ENCODE measurements at places on chromosomes 3 and 15.

- DNase-seq, result no peak
Observed at GRCh38 chr3:64917914-64918453, 230.2 kb upstream of the ADAMTS9 start.

DNA sequence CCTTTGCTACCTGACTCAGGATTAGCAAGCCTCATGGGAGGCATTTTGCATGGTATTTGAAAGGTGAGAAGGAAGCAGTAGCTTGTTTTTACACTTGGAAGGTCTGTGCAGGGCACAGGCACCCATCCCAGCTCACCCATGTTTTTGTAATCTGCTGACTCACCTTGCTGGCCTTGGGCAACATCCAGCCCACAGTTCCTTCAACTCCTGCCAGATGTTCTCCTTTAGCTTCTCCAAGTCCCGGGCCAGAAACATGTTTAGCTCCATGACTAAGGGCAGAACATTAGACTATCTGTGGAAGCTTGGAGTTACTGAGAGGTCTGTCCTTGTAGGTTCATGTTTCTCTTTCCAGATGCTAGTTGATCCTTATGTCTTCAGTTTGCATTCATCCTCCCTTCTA lies 12.4 kb upstream of the ZNF770 start:
- no peak for DNase-seq

DNA sequence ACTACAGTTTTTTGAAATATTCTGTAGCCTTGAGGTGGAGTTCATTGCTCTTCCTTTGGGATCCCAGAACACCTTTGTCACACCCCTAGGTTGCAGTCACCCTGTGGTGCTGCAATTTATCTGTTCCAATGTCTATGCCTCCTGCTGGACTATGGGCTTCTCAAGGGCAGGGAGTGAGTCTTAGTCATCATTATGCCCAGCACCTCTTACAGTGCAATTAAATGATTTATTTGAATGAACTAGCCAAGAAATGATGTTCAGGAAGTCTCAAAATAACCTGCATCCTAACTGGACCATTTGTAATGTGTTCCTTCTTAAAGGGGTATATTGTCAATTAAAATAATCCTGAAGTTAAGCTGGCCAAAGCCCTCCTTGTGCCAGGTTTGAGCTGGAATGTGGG lies 28.5 kb downstream of the SHC4 start:
- no peak for DNase-seq

- DNase-seq, result no peak
Observed at GRCh38 chr3:191051037-191051436, 148.0 kb upstream of the OSTN start.

- DNase-seq, result no peak
Observed at GRCh38 chr15:50862553-50862952, 45.9 kb upstream of the AP4E1 start.

DNA sequence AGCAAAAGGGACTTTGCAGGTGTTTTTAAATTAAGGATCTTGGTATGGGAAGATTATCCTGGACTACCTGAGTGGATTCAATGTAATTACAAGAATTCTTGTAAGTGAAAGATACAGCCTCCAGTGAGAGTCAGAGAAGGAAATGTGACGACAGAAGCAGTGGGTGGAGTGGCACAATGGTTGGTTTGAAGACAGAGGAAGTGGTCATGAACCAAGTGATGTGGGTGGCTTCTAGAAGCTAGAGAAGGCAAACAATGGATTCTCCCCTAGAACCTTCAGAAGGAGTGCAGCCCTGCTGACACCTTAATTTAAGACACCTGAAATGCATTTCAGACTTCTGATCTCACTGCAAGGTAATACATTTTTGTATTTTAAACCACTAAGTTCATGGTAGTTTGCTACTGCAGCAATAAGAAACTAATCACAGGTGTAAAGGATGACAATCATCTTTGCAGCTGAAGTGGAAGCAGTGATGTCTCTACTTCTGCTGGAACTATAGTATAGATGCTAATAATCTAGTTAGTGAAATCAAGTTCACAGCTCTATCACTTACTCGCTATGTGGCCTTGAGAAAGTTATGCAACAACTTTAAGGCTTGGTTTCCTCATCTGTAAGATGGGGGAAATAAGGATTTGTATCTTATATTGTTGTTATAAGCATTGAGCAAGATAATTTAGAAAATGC lies 403.4 kb upstream of the SUCLG2 start:
- DNase-seq, result no peak

- DNase-seq, result no peak
Observed at GRCh38 chr3:34284959-34285826, 486.8 kb downstream of the PDCD6IP start.

DNA sequence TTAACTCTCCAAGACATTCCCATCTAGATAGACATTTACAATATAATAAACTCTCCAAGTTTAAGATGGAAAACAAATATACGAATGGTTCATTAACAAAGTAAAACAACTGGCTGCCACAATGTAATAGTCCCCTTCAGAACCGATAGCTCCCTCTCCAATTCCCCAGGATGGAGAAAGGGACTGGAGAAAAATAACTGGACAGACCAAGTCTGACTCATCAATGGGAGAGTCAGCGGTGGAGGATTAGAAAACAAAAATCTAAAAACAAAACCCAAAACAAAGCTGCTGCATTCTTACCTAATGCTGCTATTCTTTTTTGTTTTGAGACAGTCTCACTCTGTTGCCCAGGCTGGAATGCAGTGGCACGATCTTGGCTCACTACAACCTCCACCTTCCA lies 468.1 kb downstream of the SHQ1 start:
- no peak for DNase-seq

DNA sequence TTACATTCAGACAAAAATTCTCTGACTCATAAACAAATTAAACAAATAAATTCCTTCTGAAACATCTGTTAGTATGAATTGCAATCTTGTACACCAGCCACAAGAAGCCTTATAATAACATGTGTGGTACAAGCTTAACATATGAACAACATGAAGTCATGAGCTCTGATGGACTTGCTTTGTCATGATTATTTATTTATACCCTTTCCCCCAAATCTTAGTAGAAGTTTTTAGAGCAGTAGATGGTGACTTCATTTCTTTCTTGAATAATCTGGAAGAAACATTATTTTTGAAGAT lies 633.4 kb downstream of the EPHA3 start:
- DNase-seq, result no peak

DNA sequence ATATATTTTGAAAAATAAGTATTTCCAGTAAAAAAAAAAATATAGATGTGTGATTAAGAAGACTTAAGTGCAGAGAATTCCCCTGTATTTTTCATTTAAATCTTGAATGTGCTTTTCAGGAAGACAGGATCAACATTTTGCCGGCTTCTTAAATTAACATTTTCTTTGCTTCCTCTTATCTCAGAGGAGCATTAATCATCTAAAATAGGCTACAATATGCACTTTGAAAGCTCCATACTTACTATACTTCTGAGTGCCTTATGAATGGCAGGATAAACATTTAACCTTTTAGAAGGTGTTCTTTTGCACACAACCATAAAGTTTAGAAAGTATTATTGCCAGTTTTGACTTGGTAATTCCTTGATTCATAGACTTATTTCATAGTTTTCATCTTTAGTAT lies 164.3 kb downstream of the ECT2 start:
- no peak for DNase-seq

DNA sequence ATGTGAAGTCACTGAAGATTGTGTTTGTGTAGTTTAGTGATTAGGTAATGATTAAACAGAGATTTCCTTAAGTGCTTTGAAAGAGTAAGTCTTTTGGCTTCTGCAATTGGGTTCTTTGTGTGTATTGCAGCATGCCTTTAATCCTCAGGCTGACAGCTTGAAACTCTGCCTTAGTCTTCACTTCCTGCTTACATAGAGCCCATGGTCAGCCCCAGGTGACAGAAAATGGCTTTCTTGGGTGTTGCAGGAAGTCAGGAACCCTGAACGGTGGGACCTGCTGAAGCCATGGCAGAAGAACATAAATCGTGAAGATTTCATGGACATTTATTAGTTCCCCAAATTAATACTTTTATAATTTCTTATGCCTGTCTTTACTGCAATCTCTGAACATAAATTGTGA lies 61.3 kb downstream of the KBTBD8 start:
- DNase-seq, result no peak

- DNase-seq, result no peak
Observed at GRCh38 chr15:50210462-50211157, 28.6 kb downstream of the SLC27A2 start.

DNA sequence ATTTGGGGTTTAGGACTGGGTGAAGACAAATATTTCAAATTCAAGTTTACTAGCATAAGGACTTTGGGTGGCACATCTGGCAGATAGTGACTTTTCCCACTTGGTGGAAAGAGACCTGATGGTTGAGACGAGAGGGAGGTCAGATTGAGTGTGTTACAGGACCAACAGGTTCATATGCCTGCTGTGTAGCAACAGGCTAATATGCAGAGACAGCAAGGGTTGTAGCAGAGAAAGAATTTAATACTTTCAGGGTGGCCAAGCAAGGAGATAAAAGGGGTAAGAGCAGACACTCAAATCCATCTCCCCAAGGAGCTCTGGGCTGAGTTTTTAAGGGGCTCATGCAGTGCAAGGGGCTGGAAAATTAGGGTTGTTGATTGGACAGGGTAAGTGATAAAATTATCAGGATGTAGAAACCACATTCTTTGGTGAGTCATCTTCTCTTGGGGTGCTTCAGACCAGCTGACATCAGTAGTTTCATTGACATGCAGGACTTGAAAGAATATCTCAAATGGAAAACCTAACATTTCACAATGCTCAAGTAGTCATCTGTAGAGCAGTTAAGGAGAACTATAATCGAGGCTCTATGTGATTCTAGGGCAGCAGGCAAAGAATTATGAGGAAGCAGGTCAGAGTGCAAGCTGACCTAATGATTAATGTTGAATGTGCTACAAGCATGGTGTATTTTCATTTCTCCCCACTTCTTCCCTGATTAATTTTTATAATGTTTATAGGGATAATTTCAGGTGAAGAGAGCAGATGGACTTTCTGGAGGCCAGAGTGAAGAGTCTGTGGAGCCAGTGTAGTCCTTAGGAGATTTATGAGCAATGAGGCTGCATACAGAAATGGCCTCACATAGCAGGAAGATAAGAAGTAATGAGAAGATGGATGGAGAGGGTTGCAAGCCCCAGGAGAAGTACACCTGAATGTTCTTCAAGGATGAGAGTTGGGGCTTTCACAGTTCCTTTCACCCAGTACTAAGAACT lies 13.7 kb downstream of the FOXB1 start:
- no peak for DNase-seq

GRCh38 chr15:86322629-86323028 lies 243.0 kb downstream of the AGBL1 start:
- no peak for DNase-seq

GRCh38 chr3:11601446-11602238 lies 42.1 kb downstream of the VGLL4 start:
- DNase-seq, result peak; percentile 73

- DNase-seq, result no peak
Observed at GRCh38 chr3:54671511-54671910, 256.3 kb downstream of the LRTM1 start.

GRCh38 chr3:188449421-188449820 lies 295.5 kb downstream of the LPP start:
- no peak for DNase-seq

DNA sequence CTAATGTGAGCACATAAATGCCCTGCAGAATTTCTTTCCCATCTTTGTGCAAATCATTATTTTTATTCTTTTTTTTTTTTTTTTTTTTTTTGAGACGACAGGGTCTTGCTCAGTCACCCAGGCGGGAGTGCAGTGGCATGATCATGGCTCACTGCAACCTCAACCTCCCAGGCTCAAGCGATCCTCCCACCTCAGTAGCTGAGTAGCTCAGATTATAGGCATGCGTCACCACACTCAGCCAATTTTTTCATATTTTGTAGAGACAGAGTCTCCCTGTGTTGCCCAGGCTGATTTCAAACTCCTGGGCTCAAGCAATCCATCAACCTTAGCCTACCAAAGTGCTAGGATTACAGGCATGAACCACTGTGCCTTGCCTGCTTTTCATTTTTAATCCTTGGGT lies 22.9 kb downstream of the DAG1 start:
- DNase-seq, result no peak

DNA sequence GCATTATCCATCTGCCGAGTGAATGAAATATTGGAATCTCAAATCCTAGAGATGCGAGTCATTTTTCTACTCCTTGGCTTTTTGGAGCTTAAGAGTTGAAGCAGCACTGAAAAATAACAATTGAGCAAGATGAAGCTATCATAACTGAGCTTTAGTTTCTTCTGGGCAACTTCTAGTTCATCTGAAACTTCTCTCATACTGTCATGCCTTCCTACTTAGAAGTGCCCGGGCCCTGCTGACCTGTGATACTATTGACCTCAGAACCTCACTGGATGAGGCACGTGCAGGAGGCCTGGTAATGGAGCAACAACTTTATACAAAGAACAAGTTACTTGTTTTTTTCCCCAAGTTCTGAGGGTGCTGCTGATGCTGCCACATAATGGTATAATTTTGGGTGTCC lies 48.5 kb upstream of the P3H2 start:
- DNase-seq, result no peak

GRCh38 chr15:101048581-101049030 lies 129.4 kb downstream of the LRRK1 start:
- no peak for DNase-seq

DNA sequence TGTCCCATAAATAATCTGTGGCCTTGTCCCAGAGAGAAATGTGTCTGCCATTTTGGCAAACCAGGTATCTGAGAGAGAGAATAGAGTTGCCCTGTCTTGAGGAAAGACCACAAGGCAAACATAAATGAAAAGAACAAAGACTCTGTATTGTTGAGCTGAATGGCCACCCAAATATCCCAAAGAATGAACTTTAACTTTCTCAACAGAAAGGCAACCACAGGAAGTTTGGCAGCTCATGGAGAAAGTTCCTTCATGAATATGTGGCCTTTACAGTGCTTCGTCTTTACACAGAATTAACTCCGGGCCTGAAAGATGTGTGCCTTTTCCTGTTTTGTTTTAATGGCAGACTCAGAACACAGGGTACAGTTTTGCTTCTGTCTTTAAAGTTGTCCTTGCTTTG lies 41.4 kb upstream of the THBS1 start:
- no peak for DNase-seq

- DNase-seq, result no peak
Observed at GRCh38 chr3:153180860-153181372, 18.9 kb downstream of the RAP2B start.

- DNase-seq, result no peak
Observed at GRCh38 chr15:55260562-55261131, 29.0 kb downstream of the RAB27A start.

DNA sequence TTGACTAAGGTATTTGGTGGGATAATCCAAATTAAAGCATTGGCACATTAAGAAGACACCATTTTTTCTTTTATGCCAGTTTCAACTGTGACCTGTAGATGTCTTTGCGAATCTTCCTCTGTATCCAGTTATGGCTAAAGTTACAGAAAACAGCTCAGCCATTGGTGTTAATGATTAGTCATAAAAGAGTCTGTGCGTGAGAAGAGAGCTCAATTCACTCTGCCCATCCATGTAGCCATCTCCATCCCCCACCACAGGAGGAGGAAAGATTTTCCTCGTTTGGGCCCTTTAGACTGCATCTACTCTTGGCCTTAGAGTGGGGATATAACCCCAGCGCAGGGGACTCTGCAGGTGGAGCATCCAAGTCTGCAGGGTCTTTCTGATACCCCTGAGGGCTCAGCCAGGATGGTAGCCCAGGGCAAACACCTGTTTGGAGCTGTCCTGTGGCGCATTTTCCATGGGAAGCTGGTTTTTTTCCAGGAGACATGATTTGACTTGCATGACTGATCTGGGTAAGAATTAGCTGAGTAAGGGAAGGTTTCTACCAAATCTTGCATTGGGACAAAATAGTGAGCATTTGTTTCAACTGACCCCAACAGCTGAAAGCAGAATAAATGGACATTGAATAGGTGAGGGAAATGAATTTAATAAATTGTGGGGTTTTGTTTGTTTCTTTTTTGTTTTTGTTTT lies 29.5 kb downstream of the NANOGP8 start:
- no peak for DNase-seq

- no peak for DNase-seq
Observed at GRCh38 chr3:150300388-150300787, 107.7 kb upstream of the TSC22D2 start.

Data from naive B cell (primary cell).